AG04450 (cell line): ENCODE measurements at places on chromosomes 13 and 19.

GRCh38 chr13:29849731-29850212 is 645 bp downstream of the UBL3 start:
- no peak for DNase-seq

DNA sequence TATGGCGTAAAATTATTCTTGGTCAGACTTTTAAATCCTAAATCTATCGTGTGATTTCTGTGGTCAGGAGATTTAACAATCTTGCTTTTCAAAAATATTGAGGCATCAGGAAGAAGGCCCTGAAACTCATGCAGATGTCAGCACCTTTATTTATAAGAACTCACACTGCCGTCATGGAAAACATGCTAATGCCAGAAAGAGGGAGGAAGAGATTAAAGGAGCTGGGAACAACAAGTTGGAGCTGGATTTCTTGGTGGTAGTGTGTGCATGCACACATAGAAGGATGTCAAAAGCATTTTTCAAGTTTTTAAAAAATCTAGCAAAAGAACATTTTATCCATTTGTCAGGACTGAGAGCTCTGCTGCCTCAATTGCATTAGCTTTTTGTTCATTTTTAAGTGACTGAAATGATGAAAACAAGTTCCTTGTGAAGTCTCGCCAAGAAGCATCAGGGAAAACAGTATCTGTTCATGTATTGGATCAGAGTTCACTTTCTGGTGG is 342.5 kb downstream of the SPRY2 start:
- no peak for DNase-seq

DNA sequence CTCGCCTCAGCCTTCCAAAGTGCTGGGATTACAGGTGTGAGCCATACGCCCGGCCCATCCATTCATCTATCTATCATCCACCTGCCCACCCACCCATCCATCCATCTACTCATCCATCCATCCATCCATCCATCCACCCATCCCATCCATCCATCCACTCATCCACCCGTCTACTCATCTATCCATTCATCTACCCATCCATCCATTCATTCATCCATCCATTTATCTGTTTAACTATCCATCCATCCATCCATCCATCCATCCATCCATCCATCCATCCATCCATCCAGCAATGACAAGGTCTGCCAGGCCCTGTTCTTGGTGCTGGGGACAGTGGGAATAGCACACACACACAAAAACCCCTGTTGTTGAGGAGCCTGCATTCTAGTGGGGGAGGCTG is 4.5 kb downstream of the VAV1 start:
- no peak for DNase-seq

DNA sequence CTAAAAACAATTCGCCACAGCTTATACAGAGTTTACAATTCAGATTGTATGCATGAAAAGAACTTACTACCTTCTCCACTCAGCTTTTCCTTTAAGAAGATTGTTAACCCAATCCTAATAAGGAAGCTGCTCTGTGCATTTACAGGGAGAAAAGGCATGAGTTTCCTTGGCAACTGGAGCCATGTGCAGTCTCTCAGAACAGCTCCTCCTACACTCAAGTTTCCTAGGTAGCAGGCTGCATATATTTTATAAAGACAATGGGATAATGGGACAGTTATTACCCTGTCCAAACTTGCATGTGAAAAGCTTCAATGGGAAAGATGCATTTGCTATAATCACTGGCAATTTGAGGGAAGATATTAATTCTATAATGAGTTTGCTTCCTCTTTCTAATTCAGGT is 125.5 kb upstream of the TRPC4 start:
- DNase-seq, result no peak

DNA sequence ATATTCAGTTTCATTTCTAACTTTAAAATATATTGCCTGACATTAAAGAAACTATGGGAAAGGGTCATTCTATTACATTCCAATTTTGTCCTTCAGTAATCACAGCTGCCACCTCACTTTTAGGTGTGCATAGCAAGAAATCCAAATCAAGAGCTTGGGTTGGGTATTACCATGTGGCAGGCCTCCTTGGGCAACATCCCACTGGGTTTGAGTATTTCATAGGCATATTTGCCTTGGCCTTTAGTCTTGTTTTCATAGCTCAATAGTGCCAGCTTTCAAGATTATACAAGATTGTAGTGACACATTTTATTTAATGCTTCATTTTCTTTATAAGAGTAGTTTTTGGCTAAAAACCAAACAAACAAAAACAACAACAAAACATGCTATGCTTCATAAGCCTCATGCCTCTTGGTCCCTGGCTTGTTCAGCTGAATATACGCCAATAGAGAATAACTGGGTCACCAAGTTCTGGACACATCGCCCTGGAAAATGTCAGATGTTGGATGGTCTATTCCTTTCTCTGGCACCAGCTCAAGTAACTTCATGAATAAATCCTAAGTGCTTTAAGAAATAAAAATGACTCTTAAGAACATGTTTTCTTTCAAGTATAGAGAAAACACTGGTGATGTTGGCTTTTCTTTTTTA is 167.4 kb upstream of the STARD13 start:
- no peak for DNase-seq

- DNase-seq, result no peak
These were observed 146.8 kb downstream of the FOXO1 start for GRCh38 chr13:40519637-40520036.

GRCh38 chr13:94415500-94416237 is 63.8 kb downstream of the DCT start:
- DNase-seq, result no peak

- DNase-seq, result no peak
These were observed 59.0 kb downstream of the COLGALT1 start for GRCh38 chr19:17614476-17614875.

DNA sequence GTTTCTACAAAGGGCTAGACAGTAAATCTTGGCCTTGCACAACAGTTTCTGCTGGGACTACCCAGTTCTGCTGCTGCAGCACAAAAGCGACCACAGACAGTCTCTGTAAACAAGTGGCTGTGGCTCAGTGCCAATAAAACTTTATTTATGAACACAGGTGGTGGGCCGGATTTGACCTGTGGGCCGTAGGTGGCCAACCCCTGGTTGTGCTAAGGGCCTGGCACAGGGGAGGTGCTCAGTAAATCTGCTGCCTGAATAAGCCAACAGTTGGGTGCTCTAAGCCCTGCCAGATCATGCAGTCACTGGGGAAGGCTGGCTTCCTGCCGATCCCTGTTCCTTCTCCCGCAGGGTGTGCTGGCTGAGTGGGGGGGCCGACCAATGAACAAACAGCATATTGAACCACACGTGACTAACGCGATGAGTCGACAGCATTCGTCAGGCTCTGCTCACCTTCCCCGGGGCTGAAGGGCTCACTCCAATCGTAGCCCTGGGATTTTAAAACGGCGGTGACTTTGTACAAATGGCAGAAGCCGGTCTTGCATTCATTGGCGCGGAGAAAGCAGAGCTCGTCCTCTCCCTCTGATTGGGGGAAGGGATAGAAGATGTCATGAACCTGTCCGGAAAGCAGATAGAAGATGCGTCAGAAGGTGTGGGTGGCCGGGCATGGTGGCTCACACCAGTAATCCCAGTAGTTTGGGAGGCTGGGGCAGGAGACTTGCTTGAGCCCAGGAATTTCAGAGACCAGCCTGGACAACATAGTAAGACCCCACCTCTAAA is 24.3 kb upstream of the MYDGF start:
- DNase-seq, result peak; percentile 85

DNA sequence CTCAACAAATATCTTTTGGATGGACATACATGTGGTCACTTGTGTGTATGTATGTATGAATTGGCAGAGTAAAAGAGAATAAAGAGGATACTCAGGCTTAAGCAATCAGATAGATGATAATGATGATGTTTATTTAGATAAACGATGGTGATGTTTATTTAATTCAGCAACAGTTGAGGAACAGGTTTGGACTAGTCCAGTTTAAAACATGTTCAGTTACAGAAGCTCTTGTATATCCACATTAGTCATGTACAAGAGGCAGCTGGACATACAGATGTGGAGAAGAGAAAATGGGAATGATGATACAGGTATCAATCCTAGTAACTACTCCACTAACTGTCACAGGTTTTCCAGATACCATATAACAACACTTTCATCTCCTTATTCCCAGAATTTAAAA is 232.1 kb downstream of the DIAPH3 start:
- no peak for DNase-seq

DNA sequence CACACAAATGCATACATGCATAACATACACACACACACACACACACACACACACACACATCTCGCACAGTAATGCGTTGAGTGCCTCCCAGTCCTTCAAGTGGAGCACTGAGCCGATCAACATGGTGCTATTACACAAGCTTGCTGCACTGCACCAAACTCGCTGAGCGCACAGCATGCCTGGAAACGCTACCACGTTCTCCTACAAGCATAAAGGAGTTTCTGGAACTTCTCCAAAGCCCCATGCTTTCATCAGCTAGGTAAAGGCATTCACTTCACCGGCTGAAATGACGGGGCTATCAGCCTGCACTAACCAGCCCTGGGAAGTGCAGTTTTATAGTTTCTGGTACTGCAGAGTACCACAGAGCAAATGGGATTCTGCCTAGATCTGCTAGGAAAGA is 92.7 kb downstream of the FGF14 start:
- no peak for DNase-seq

DNA sequence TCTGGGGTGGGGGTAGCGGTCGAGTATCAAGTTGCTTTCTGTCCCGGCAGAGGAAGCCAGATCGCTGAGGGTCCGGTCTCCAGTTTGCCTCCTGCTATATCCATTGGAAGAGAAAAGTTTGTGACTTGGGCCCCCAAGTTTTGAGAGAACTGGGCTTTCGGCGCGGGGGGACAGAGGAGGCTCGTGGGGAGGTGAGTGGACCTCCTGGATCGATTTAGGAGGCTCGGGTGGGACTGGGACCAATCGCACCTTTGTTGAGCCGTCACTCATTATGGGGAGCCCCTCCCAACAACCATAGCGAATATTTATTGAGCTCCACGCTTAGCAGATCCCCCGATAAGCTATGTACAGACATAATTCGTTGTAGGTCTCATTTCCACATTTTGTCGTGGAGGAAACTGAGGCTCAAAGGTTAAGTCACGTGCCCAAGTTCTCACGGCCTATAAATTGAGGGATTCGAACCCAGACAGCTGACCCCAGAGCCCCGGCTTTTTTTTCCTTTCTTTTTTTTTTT is 909 bp downstream of the RFXANK start:
- no peak for DNase-seq

- DNase-seq, result no peak
These were observed 10.8 kb downstream of the LDLR start for GRCh38 chr19:11100049-11100448.

DNA sequence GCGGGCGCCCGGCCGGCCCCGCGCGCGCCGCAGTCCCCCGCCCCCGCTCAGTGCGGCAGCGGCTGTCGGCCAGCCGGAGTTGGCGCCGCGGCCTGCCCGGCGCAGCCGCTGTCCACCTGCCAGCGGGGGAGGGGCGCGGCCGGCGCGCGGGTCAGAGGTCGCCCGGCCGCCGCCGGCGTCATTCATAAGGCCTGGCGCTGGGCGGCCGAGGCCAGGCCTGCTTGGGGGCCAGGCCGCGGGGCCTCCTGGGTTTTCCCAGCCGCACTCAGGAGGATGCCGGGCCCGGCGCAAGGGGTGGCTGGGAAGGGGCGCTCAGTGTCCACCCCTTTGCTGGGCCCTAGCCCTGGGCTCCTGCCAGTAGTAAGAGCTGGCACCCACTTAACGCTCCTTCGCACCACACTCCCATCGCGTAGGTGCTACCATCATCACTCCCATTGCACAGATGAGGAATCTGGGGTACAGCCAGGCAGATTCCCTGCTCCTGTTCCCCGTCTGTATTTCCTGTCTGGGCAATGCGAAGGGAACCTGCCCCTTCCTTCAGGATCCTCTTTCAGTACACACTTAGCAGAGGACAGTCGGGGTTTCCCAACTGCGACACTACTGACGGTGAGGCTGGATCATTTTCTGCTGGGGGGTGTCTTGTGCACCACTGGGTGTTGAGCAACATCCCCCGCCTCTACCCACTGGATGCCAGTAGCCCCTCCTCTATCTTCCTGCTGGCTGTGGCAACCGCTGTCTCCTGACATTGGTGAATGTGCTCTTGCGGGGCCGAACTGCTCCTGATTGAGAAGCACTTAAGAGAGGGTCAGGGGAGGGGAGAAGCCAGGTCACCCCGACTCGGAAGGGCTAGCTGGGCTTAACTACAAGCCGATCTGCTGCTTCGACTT is 846 bp upstream of the PRKACA start:
- DNase-seq, result no peak

DNA sequence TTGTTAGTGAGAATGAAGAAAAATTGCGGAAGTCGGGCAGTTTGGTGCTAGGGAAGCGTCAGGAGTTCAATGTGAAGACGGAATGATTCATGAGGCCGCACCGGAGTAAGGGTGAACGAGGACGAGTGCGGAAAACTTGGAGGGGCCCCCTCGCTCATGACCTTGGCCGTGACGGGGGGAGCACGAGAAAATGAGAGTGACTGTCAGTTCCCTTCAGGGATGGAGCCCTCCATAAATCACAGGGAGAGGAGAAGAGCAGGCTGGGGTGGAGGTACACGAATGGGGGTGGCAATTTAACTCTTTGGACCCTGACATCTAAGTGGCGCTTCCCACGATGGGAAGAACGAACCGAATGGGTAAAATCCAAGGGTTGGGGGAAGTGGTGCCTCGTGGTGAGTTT is 486.4 kb downstream of the TSHZ3 start:
- no peak for DNase-seq

DNA sequence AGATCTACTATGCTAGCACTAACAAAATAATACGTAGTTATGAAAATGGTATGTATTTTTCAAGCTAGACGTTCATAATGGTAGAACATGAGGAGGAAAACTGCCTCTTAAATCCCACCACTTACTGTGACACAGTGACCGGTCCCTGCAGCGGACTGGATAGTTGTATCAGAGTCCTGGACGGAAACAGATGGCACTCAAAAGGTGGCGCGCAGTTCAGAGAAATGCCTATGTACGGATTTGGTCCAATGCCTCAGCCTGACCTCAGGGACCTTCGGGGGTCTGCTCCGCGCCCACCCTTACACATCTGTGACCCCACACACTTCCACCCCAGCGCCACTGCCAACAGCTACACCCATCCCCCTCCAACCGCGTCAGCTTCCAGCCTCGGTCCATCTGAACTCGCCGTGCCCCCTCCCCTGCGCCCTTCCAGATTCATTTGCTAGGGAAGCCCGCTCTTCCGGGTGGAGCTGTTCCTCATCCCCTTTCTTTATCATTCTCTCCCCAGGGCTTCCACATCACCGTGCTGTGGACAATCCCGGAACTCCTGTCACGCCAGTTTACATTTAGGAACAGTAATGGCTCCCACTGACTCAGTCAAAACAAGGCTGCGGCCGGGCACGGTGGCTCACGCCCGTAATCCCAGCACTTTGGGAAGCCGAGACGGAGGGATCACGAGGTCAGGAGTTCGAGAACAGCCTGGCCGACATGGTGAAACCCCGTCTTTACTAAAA is 792 bp upstream of the LENG8 start:
- peak; percentile 29 for DNase-seq

DNA sequence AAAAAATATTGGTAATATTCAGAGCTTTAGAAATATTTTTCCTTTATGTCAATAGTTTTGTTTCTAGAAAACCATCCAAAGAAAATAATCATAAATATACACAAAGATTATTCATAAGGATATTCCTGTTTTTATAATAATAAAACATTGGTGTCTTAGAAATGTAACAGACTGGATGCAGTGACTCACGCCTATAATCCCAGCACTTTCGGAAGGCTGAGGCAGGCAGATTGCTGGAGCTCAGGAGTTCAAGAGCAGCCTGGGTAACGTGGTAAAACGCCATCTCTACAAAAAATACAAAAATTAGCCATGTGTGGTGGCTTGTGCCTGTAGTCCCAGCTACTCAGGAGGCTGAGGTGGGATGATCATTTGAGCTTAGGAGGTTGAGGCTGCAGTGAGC is 106.8 kb downstream of the DHRS12 start:
- no peak for DNase-seq
